ENCODE measurements at places on chromosomes 7 and 10. TPM values are rescaled to one million over a fixed set of nuclear protein-coding genes. Genes with fewer than 3 reads are reported as not detected.

The TFEC gene
- 4.2 TPM for total RNA-seq

The NRCAM gene
- total RNA-seq: 1.4 TPM

The GNAT3 gene
- 5.8 TPM for total RNA-seq

The GJD4 gene
- total RNA-seq: not detected

The PNLIP gene
- total RNA-seq: 2.4 TPM

The FAM20C gene
- 0.08 TPM for total RNA-seq

The SRGN gene
- 658 TPM for total RNA-seq

The CFAP46 gene
- not detected for total RNA-seq
